Activated T-helper 1 cell treated with anti-CD3 and anti-CD28 coated beads, Interleukin-12 subunit alpha, Interleukin-12 subunit beta, Interleukin-2, Interleukin-4 antibody, amounts not matched to agents 30 ng/mL and 10 ng/mL and 1 ng/mL, durations not matched to agents 14 hours and 24 hours and 36 hours (primary cell): ENCODE measurements at places on chromosomes 7 and 10. TPM values are rescaled to one million over a fixed set of nuclear protein-coding genes. Genes with fewer than 3 reads are reported as not detected.

DNA sequence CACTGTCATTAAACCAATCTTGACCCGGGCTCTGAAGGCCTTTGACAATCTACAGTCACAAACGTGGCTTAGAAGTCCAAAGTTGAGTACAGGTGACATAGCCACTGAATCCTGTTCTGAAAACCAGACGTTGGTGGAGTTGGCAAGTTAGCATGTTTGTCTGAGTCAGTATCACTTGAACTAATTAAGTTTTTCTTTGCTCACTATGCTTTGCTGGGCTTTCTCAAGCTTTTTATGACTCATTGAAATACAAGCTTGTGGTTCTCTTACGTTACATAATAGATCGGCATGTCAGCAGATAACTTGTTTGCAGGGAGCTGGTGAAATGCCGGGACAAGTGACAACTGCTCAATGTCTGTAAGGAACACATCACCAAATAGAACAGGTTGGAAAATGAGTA is 53.8 kb downstream of the ARL5B start:
- no peak for DNase-seq

- DNase-seq = no peak
Measured at GRCh38 chr10:118965096-118965495, 64.4 kb upstream of the NANOS1 start.

- no peak for DNase-seq
Measured at GRCh38 chr10:2529945-2530344, 537.4 kb upstream of the PFKP start.

DNA sequence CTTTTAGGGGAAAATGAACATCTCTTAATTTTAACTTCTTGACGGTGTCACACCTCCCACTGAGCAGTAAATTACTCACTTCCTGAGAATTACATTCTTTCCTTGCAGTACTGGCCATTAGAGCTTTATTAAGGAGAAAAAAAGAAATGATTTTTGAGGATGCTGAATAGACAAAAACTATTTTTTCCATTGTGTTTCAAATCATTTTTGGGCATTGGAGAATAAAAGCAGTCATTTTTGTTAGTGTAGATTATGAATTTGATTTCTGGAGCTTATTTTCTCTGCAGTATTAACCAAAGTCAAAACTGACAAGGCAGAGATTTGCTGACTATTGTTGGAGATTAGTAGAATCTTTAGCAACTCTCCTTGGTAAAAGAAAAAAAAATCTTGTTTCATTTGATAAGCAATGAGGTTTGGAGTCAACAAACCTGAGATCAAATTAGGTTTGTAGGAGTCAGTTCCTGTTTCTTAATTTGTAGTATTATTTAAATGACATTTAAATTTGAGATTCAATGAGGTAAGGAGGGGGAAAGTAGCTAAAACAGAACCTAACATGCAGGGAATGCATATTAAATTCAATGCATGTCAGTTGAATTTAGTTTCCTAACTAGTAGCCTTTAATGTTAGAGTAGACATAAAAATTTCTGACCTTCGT is 70.6 kb downstream of the AP3M1 start:
- DNase-seq = no peak

DNA sequence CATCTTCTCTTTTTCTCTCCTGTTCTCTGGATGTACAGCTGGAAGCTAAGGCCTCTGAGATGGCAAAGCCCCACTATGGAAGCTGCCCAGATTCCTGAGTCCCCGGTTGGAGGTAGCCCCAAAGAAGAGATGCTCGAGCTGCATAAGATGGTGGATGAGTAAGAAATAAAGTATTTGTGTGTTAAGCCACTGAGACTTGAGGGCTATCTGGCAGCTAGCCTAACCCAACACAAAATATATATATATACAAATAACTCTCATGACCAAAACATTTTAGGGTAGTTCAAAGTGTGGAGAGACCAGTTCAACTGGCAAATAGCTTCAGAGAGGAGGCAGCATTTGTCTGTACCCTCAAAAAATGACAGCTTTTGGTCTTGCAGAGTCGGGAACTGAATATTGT is 72.4 kb upstream of the PDE1C start:
- no peak for DNase-seq

GRCh38 chr10:24561453-24561852 is 162.2 kb downstream of the ARHGAP21 start:
- no peak for DNase-seq

DNA sequence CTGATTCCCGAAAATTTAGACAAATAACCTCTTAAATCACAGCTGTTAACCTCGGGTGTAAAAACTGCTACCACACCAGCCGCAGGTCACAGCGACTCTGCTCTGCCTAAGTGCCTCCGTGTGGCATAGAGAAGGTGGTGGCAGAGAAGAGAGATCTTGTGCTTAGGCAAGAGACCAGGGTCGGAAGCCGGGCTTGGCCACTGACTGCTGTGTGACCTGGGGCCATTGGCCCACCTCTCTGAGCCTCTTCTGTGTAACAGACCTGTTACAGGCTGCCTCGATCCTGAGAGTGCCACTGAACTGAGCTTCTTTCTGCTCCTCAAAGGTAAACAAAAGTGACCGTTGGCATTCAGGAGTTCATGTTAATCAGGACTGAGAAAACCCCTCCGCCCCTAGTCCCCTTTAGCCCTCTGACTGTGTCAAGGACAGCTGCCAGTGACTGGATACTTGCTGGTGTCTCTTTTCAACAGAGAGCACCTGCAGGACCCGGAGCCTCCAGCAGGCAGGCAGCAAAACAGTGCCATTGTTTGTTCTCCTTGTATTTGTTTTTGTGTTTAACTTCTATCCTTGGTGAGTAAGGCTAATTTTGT is 36.5 kb downstream of the ZMIZ1 start:
- DNase-seq = no peak

DNA sequence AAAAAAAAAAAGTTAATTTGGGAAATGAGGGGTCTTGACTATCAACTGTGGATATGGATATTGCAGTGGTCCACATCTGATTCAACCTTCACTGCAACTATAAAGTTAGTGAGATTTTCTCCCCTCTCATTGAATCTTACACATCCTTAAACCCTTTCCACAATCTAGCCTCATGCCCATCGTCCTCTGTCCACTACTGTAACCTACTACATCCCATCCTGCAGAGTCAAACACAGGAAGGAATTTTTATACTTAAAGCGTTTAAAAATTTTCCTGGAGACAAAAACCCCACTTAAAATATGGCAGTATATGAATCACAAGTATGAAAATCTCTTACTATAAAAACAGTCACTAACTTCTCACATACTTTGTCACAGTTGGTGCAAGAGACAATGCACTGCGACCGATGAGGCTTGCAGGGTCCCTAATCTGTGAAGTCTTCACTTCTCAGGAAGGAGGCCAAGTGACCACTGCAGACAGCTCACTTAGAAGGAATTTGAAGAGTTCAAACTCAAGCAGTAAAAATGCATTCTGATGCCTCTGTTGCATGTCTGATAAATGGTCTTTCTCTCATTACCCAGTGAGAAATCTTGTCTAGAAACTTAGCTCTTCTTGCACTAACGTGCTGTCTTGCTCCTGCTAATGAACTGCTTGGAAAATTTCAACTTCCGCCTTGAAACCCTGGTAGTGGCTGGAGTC is 50.3 kb upstream of the ST8SIA6 start:
- DNase-seq = no peak

GRCh38 chr7:80681272-80681885 is 42.9 kb downstream of the CD36 start:
- DNase-seq = no peak

DNA sequence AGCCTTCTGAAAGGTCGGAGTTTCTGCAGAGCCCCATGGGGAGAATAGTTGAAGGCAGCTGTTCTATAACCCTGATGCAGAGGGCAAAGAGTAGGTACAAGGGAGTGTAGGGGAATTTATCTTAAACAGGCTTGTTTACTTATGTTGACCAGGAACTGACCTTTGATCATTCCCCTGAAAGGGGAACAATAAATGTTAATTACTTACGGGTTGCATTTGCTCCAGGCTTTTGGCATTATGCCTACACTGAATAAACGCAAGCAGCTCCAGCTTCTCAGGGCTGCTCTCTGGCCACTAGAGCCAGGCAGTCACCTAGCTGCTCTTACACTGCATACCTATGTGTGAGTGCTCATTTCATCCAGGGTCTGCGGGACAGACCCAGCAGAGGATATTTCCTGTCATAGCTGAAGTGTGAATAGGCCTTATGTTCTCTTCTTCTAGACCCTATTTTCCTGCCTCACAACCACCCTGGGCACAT is 26.9 kb upstream of the ABCA13 start:
- no peak for DNase-seq

DNA sequence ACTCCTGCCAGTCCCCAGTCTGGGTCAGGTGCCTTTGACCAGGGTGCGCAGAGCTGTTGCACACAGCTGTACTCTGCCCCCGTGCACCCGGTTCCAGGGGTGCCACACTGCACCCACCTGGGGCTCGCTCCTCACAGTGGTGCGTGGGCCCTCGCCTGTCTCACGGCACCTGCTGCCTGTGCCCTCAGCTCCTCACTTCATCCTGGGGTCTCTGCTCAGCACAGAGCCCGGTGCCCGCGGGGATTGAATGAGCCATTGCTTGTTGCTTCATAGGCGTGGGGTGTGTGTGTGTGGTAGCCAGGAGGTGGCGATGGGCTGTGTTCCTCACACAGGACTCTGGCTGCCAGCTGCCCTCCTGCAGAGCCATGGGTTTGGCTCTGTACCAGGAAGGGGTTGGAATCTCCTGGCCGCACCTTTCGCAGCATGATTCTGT is 18.5 kb downstream of the EIF3B start:
- DNase-seq = no peak

GRCh38 chr10:5071411-5072198 is 22.6 kb upstream of the AKR1C3 start:
- DNase-seq = no peak

DNA sequence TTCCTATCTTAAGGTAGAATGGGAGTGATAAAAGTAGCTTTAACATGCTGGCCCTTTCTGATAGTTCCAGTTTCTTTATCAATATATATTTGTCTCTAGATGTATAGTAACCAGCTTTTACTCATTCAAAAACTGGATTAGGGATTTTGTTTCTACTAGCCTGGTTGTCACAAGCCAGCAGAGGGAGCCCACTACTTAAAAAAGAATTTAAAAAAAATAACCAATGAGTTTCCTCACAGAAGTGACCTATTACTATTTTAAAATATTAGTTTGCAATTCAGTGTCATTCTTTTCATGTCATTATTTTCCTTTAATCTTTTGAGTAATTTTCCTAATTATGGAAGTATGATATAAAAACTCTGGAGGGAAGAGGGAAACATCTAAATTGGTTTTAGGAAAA is 142.1 kb downstream of the PHTF2 start:
- DNase-seq = no peak

DNA sequence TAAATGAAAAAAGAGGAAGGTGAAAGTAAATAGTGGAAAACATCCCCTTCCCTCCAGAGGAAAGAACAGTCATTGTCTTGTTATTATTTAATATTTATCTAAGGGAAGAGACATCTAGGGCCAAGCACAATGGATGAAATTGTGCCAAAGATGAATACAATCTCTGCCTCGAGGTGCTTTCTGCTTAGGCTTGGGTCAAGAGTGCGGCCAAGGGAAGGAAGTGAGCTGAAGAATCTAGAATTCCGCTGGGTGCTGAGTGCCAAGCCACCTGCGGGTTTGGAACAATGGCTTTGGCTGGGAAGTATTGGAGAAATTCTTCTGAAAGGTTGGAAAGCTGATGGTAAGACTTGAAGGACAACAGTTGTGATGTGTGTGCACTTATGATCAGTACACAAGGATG is 531.3 kb upstream of the FZD8 start:
- no peak for DNase-seq

GRCh38 chr7:27144781-27145164 is 1.3 kb upstream of the HOXA5 start:
- no peak for DNase-seq

DNA sequence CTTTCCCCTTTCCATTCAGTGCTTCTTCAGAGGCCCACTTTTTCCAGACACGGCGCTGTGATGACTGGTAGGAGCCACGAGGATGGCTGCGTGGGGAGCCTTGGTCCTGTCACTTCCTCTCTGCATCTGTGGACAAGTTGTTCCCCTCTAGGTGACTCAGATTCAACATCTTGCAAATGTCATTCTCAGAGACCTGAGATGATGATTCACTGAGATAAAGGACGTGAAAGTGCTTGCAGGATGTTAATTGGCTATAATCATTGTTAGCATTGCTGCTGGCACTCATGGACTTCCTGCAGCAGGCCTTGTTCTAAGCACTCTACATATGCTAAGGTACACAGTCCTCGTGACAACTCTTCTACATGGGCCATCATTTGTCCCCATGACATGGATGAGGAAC is 489.8 kb upstream of the ZMIZ1 start:
- DNase-seq = peak; percentile 26

DNA sequence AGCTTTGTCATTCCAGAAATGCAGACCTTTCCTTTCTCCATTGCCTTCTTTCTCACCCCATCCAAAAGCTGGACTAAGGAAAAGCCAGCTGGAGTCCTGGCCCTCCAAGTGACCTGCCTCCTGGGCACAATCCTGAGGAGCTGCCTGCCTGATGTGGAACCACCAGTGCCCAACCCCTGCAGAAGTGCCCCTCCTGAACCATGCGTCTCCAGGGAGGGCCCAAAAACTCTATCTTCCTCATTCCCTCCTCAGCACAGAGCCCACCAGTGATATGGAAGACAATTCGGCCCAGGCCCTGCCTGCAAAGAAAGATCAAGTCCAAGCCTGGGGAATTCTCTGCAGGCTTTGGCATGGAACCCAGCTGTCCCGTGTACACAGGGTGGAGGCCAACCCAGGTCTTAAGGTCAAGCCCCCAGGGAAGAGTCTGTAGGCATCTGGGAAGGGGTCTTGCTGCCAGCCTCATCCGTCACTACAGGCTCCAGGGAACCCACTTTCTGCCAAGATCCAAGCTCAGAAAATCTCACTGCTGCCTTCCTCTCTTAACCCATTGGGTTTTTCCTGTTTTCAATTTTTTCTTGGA is 3.5 kb upstream of the GRID1 start:
- DNase-seq = no peak

DNA sequence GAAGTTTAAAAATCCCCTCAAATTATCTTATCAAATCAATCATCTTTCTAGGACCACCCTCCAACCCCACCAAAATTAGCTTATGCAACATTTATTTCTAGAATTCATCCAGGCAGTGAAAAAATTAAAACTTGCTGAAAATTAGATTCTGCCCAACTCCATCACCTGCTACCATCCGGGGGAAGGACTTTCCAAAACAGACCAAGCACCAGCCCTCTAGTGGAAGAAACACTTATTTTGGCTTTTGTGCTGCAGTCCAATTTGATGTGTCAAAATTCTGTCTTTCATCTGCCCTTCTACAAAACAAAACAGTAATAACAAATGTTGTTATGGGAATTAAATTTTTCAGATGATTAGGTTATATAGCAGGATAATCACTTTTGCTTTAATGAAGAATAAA is 35.1 kb downstream of the GCC1 start:
- DNase-seq = no peak

The LIPK gene
- total RNA-seq = not detected in 2 replicates

The SEMA3D gene
- 0.60 and 0.64 TPM in 2 replicates for total RNA-seq

The OR9A2 gene
- not detected in 2 replicates for total RNA-seq

The CLRN3 gene
- total RNA-seq = not detected in 2 replicates

The NPSR1 gene
- not detected in 2 replicates for total RNA-seq

The NEUROG3 gene
- total RNA-seq = not detected in 2 replicates

The TBATA gene
- total RNA-seq = not detected in 2 replicates

The MYO1G gene
- 252 and 258 TPM in 2 replicates for total RNA-seq

The RPEL1 gene
- total RNA-seq = not detected in 2 replicates

The SLC18A3 gene
- total RNA-seq = not detected in 2 replicates

The OR2A1 gene
- not detected in 2 replicates for total RNA-seq

The MLXIPL gene
- not detected in 2 replicates for total RNA-seq

The AKR1D1 gene
- not detected in 2 replicates for total RNA-seq
